Non-pigmented ciliary epithelial cell (primary cell): ENCODE measurements at places on chromosomes 4 and X.
A peak's percentile ranks its signal among the peaks of the same experiment; 100 is the strongest.

DNA sequence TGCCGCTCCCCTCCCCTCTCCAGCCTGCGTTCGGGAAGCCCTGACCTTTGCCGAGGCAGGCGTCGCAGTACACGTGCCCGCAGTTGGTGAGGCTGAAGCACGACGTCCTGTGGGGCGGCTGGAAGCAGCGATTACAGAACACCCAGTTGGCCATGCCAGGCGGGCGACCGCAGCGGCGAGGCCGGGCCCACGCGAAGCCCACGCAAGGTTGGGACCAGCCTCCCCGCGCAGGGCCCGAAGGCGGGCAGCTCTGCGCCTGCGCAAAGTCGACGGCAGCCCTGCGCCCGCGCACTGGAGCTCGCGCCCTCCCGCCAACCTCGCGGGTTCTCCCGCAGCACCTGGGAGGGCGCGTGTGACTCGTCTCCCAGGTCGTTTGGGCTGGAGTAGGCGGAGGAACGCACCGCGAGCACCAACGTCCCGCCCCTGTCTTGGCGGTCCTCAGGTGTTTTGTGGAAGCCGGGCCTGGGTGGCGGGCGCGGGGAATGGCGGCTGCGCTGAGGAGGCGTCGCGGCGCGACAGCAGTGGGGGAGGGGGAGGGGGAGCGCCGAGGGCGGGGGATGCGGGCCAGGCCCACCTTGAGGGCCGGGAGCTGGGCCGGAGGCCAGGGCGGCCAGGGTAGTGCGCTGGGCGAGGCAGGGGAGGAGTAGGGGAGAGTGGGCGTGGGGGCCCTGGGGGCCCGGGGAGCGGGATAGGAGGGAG is at the start of gene RNF212:
Gene RNF212 (minus strand): TSS at position 254 of the 699 bp plus-strand sequence. CDS start 100 bp downstream, at position 154.
- DNase-seq, result no peak

- no peak for DNase-seq
These were observed 38.0 kb upstream of the COX7B2 start for GRCh38 chr4:46946919-46947536.

DNA sequence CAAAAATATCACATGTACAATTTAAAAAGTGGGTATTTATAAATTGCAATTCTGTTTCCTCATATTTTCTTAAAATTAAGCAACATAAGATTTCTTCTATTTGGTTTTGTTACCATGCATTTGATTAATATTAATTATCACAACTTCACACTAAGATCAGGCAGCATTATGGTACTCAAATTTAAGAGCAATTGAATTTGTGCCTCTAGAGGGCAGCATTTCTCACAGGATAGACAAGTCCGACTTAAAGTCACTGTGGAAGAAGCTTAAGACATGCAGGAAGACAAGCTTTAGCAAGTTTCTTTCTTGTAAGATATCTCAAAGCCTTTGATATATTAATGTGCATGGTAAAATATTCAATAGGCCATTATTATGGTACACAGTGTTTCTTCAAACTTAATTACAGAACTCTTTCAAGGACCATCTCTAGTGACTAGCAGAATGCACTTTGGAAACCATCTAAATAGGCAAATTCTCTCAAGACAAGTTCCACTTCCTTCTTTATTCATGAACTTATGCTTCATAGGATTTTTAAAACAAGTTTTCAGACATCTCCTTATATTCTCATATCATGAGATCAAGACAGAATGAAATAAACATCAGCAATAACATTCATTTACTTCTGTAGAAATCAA is 35.0 kb downstream of the FBXW7 start:
- peak; percentile 82 for DNase-seq

- no peak for DNase-seq
These were observed 24.7 kb downstream of the APBB2 start for GRCh38 chr4:41189666-41190065.
